ENCODE measurements at places on chromosomes 2 and 18. TPM values are rescaled to one million over a fixed set of nuclear protein-coding genes. Genes with fewer than 3 reads are reported as not detected.

SP5 gene
- total RNA-seq, result not detected

NOSTRIN gene
- total RNA-seq, result not detected

SIX3 gene
- total RNA-seq, result not detected

B3GNT7 gene
- total RNA-seq, result not detected

KIAA2012 gene
- not detected for total RNA-seq

ANKRD30BL gene
- not detected for total RNA-seq

IGFBP5 gene
- not detected for total RNA-seq

SLC5A7 gene
- total RNA-seq, result not detected

HOXD13 gene
- total RNA-seq, result not detected

LCLAT1 gene
- 46.2 TPM for total RNA-seq

NFATC1 gene
- 102 TPM for total RNA-seq

TMEM182 gene
- 2.1 TPM for total RNA-seq

HOXD12 gene
- total RNA-seq, result not detected

CERKL gene
- total RNA-seq, result not detected

PRKAG3 gene
- total RNA-seq, result not detected

SERPINB2 gene
- not detected for total RNA-seq

Measured in activated T-helper 1 cell treated with anti-CD3 and anti-CD28 coated beads, Interleukin-12 subunit alpha, Interleukin-12 subunit beta, Interleukin-2, Interleukin-4 antibody, amounts not matched to agents 30 ng/mL and 10 ng/mL and 1 ng/mL, durations not matched to agents 14 hours and 24 hours and 36 hours (primary cell).